Fibroblast of upper back skin (primary cell): ENCODE measurements at places on chromosomes 5 and 9.

DNA sequence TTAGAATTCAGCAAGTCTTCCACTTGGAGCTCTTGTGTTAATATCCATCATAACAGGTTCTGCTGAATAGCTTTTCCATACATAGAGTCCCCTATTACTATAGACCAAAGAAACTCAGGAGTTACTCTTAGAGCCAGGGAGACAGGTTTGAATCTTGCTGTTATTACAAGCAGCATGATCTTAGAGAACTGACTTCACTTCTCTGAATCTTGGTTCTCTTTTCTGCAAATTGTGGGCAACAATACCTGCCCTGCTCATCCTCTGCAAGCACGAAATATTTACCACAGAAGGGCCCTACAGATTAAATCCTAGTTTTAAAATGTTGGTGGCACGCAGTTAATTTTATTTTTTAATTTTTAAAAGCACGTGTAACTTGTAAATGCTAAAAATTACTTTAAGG is 111.7 kb downstream of the TLR4 start:
- DNase-seq: no peak

DNA sequence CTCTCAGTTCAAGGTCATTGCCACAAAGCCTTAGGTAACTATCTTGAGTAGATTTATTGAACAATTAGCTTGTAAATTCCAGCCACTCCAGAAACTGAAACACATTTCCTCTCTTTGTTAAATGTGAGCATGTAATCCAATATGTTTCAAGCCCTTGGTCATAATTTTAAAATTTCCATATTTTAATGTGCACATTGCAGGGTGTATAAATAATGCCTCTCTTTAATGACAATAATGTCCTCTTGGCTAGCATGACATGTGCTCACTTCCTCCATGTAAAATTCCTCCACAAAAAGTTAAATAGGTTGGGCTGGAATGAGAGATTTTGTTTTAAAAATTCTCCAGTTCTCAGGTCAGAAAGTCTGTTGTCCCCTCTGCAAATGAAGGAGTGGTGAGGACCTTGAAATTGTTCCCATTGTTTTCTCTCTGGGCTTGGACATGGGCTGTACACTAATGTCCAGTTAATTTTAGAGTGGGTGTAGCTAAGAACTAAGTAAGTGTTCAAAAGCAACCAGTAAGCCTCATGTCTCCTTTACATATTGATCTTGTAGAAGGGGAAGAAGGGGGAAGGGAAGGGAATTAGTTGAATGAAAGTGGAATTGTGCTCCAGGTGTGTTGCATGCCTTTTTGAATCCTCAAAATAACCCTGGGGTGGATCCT is 2.9 kb downstream of the PPP3R2 start:
- DNase-seq: no peak

- peak; percentile 22 for DNase-seq
Observed at GRCh38 chr5:168649306-168649705, 70.1 kb upstream of the PANK3 start.

DNA sequence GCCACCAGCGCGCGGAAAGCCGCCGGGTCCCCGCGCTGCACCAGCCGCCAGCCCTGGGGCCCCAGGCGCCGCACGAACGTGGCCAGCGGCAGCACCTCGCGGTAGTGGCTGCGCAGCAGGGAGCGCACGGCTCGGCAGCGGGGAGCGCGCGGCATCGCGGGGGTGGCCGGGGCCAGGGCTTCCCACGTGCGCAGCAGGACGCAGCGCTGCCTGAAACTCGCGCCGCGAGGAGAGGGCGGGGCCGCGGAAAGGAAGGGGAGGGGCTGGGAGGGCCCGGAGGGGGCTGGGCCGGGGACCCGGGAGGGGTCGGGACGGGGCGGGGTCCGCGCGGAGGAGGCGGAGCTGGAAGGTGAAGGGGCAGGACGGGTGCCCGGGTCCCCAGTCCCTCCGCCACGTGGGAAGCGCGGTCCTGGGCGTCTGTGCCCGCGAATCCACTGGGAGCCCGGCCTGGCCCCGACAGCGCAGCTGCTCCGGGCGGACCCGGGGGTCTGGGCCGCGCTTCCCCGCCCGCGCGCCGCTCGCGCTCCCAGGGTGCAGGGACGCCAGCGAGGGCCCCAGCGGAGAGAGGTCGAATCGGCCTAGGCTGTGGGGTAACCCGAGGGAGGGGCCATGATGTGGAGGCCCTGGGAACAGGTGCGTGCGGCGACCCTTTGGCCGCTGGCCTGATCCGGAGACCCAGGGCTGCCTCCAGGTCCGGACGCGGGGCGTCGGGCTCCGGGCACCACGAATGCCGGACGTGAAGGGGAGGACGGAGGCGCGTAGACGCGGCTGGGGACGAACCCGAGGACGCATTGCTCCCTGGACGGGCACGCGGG is at the start of gene TERT:
Gene TERT, minus strand, starts transcription at position 234 of the 815 bp plus-strand sequence. Its CDS starts 79 bp downstream, at position 155.
- no peak for DNase-seq

- peak; percentile 37 for DNase-seq
Observed at GRCh38 chr9:36632892-36633291, 60.2 kb downstream of the MELK start.

GRCh38 chr5:133358271-133358670 is 254.1 kb downstream of the FSTL4 start:
- no peak for DNase-seq

GRCh38 chr9:79026316-79026715 is 545.4 kb upstream of the TLE4 start:
- DNase-seq: peak; percentile 24

DNA sequence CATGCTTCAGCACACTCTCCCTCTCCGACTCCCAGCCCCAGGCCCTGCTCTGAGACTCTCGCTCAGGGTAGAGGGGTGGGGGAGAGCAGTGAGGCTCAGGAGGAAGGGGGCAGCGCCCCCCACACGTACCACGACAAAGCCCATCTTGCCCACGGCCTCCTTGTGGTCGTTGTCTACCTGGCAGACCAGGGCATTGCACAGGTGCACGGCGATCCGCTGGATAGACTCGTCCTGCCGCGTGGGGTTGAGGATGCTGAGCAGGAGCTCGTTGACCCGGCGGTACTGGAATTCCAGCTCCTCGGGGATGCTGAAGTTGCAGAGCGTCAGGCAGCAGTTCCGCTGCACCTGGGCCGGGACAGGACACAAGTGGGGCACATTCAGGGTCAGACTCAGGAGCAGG is 18.5 kb upstream of the ZDHHC12 start:
- no peak for DNase-seq

DNA sequence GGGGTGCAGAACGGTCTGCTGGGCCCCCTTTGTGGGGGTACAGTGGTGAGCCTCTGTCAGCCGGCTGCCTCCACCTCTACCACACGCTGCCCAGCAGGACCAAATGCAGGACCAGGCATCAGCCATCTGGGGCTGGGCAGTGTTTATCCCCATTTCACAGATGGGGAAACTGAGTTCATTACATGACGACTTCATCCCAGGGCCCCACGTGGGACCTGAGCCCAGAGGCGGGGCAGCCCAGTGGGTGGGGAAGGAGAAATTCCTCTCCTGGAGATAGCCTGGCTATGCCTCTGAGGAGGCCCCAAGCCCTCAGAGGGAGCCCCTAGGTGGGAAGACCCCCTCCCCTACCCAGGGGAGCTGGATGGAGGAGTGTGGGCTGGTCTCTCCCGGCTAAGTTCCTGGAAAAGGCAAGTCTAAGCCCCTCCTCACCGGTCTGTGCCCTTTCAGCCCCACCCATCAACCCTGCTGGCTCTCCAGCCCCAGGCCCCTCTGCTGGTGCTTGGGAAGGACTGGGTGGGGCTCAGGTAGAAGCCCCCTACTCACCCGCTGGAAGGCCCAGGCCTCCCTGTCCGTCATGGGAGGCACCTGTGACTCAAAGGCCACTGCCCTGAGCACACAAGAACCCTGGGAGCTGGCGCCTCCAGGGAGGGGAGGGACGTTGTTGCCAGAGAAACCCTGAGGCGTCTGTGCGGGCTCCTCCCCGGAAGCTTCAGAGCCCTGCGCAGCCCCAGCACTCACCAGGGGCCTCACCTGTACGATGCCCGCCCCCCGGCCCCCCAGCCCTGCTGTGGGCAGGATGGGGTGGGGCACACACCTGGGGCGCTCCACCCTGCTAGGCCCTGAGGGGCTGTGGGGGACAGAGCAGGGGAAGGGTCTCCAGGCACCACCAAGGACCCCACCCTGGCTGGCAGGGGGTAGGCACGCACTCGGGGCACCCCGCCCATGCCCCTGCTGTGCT is 7.4 kb upstream of the CCDC187 start:
- no peak for DNase-seq

DNA sequence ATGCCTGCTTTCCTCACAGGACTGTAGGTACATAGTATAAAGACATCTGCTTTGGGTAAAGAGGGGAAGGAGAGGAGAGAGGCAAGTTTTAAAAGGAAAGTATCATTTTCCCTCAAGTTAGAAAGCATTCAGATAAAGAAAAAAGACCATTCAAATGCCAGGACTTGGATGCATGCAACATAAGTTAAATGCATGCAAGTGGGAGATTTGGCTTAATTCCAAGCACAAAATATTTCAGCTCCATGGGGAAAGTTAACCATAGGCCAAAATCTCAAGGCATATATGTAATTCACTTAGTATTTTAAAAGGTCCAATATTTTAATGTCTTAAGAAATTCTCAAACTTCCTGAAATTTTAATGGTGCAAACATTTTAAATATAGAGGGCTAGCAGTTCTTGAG is 36.4 kb downstream of the POU5F2 start:
- DNase-seq: peak; percentile 73

DNA sequence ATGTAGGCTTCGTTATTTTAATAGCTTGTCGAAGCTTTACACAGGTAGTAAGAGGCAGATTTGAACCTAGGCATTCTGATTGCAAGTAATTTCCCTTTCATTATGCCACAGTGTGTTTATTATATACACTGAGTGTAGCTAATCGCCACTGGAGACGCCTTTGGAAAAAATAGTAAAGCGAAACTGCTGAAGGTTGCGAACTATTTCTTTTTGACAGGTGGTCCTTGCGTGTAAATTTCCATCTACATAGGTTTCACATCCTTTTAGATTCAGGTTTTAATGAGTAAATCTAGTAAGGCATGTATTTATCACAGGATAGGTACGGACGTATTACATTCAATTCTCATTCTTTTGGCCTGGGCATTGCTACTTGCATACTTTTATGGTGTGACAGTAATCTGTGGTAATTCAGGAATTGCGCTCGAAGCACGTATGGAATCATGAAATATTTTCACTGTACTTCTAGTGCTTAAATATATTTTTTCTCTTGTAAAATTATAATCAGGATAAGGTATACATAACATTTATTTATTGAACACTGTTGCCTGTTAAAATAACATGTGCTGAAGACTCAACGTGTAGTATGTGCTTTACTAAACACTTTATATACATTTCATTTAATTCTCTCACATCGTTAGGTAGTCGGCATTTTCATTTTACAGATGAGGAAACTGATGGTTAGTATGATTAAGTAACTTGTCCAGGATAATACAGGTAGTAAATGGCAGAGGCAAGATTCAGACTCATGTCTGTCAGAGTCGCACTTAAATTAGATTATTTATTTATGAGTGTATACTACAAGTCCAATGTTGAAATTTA is 1.8 kb downstream of the MARCHF6 start:
- DNase-seq: peak; percentile 82

- DNase-seq: no peak
Observed at GRCh38 chr5:396531-396961, 46.4 kb upstream of the EXOC3 start.

GRCh38 chr9:133153227-133154096 is 10.3 kb downstream of the GBGT1 start:
- no peak for DNase-seq

DNA sequence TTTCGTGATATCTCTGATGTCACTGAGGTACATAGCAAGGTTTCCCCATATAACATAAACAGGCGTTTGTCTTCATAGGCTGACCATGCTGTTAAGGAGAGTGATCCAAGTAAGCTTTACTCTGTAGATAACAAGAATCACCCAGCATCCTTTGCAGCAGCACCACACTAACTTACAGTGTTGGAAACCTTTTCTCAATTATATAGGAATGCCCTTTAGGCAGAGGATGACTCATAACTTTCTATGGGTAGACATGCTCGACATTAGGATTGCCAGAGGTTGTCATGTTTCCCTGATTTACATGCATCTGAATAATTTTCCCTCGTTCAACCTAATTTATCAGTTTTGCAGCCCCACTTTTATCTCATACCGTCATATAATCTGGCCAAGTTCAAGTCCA is 870.0 kb upstream of the CDH9 start:
- DNase-seq: no peak

- DNase-seq: peak; percentile 15
Observed at GRCh38 chr5:134005417-134006061, 764 bp upstream of the VDAC1 start.

- no peak for DNase-seq
Observed at GRCh38 chr9:131290036-131290766, 678 bp downstream of the PLPP7 start.

DNA sequence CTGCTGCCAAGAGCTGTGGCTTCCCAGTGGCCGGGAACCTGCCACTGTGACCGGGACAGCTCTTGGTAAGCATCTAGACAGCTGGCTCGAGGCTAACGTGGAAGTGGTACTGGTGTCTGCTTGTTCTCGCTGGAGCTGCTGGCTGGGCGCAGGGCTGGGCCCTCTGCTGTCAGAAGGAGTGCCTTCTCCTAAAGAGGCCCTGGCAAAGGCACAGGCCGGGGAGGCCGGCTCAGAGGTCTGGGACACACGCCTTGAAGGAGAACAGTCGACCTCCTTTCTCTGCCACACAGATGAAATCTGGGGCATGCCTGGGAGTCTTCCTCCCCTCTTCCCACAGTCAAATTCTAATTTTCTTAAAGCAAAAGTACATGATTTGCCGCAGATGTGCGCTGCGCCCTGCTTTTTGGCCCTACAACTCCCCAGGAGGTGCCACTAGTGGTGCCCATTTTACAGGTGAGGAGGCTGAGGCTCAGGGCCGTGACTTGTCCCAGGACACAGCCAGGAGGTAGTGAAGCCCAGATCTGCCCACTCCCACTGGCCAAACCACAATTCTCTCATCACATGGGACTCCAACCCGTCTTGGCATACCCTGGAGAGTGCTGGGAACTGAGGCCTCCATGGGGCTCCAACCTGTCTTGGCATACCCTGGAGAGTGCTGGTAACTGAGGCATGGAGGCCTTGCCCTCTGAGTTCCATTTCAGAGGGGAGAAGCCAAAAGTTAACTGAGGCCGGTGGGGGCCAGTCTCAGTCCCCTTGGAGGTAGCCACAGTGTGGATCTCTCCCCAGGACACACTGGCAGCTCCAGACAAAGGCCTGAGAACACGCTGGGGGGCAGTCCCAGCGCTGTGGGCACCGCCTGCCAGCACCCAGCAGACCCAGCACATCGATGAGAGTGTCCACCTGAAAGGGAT is 12.0 kb upstream of the RXRA start:
- DNase-seq: no peak

DNA sequence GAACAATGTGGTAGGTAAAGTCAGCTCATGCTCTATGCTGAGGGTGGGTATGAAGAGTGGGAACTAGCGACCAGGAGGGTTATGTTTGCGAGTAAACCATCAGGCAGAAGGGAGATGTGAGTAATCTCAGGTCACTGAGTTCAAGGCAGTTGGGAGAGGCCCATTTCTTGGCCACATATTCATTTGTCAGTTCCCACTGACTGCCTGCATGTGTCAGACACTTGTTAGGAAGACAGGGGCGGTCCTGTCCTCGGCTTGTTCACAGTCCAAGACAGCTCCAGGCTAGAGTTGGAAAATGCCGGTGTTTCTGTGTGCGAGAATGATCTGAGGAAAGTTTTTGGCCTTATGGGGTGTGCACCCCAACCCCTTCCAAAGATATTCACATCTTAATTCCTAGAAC is 48.6 kb upstream of the GDNF start:
- peak; percentile 39 for DNase-seq
